Suppressor macrophage treated with lipopolysaccharide for 1 hour (primary cell): ENCODE measurements at places on chromosomes 11 and 22.
A peak's percentile ranks its signal among the peaks of the same experiment; 100 is the strongest.

DNA sequence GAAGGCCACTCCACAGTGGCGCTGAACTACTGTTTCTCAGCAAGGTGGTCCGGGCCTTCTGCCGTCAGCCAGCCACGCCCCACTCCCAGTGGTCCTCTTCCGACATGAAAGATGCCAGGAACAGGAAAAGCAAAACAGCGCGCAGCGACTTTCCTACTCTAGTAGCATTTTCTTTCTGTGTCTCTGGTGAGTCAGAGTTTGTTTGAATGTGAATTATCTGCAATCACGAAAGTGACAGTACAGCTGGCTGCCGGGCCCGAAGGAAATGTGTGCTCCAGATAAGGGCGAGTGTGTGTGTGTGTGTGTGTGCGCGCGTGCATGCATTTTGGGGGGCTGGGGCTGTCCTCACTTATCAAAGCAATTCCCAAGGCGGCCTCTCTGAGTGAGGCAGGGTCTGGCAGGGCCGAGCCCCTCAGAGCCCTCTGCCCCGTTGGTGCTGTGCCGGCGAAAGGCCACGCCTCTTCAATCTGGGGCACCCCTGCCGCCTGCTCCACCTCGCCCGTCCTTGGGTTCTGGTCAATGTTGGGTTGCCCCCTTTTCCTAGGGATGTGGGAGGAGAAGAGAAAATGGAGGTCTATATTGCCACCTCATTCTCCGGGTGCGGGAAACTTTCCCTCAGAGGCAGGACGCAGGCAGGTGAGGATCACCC is 288.5 kb downstream of the KIRREL3 start:
- no peak for DNase-seq

GRCh38 chr11:35234460-35235156 is 95.6 kb downstream of the CD44 start:
- peak; percentile 77 for DNase-seq

- no peak for DNase-seq
Measured at GRCh38 chr11:70720281-70720680, 322.0 kb downstream of the CTTN start.

DNA sequence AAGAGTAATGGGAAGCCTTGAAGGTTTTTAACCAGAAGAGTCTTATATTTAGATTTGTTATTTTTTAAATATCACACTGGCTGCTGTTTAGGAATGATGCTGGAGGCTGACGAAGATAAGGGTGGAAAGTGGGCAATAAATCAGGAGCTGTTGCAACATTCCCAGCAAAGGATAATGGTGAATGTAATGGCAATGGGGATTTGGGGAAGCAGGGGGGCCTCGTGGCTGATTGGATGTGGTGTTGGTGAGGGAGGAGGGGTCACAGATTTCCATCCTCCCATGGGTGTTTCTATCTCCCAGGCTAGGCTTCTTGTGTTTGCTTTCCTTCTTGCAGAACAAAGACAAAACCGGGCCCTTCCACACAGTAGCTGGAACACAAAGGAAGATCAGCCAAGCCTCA is 80.8 kb downstream of the PIWIL4 start:
- DNase-seq: no peak

DNA sequence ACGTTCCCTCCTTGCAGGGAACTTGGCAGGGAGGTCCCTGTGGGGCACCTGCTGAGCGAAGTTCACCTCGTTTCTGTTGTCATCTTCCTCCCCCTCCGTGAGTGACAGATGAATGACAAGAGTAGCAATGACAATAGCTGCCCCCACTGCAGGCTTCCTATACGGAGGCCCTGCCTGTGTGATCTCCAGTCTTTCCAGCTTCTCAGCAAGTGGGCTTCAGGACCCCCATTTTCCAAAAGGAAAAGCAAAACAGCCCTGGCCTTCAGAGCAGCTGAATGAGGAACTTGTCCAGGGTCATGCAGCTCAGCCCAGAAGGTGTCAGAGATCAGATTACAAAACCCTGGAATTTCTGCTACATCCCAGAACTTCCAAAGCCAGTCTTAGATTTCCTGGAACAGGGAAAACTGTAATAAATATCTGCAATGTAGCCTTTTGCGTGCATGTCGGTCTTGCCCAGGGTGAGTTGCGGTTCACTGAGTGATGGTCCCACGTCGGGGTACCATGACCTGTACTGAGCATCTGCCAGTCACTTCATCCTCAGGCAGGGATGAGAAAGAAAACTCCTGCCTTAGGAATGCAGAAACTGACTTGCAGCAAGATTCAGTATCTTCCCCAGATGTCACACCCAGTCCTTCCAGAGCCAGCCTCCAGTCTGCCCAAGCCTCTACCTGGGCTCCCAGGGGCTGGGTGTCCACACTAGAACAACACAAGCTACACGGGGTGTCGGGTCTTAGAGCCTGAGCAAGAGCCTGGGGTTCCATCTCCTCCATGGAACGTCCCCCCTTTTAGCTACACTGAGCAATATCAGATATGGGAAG is 1457.0 kb downstream of the BRD1 start:
- DNase-seq: no peak

DNA sequence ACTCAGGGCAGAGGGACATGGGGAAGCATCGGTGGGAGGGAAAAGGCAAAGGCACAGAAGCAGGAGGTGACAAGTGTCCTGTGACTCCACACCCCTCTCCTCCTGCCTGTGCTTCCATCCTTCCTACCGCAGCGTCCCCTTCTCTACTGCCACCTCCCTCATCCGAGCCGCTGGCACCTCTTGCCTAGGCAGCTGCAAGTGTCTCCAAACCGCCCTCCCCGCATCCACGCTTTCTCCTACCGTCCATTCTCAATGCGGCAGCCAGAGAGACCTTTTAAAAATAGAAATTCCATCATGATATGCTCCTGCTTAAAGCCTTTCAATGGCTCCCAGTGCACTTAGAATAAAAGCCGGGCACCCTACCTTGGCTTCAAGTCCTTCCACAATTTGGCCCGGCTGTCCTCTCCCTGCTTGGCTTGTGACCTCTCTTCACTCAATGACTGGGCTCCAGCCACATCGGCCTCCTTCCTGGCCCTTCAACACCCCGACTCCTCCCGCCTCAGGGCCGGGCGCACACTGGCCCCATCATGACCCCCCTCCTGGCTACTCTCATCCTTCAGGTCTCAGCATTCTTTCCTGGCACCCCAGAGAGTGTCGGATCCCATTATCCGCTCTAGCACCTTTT is 16.5 kb downstream of the LRRC10B start:
- DNase-seq: no peak

GRCh38 chr11:130551388-130551787 is 102.9 kb downstream of the ADAMTS15 start:
- DNase-seq: peak; percentile 79

DNA sequence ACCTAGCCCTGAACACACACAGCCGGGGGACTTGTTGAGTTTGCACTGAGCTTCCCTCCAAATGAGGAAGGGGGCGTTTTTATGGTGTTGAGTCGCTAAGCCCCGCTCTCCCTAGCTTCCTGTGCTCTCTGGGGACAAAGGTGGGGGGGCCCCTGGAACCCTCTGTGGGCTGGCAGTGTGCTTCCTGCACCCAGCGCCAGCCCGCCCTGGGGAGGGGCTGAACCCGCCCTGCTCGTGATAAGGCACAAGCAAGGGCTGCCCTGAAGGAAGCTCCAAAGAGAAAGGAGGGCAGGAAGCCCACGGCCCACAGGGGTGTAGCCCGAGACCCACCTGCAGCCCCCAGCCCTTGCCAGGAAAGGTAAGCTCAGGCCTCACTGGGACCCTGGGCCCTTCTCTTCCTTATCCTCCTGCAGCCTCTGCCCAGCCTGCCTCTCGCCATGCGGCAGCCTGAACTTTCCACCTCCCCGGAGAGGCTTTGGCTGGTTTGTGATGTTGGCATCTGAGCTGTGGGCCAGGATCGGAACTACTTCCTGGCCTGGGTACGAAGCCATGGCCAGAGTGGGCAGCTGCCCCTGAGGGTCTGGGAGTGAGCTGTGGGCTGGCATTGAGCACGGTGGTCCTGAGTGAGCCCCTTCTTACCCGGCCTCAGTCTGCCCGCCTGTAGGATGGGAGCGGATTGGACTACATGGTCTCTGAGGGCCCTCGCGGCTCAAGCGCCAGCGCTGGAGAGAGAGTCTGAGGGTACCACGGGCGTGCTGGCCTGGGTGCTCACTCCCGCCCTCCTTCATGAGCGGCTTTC is at the start of gene FERMT3:
TSS of gene FERMT3 (plus strand) at position 265 of the 799 bp plus-strand sequence. CDS start 644 bp downstream, outside the sequence.
- DNase-seq: peak; percentile 61

DNA sequence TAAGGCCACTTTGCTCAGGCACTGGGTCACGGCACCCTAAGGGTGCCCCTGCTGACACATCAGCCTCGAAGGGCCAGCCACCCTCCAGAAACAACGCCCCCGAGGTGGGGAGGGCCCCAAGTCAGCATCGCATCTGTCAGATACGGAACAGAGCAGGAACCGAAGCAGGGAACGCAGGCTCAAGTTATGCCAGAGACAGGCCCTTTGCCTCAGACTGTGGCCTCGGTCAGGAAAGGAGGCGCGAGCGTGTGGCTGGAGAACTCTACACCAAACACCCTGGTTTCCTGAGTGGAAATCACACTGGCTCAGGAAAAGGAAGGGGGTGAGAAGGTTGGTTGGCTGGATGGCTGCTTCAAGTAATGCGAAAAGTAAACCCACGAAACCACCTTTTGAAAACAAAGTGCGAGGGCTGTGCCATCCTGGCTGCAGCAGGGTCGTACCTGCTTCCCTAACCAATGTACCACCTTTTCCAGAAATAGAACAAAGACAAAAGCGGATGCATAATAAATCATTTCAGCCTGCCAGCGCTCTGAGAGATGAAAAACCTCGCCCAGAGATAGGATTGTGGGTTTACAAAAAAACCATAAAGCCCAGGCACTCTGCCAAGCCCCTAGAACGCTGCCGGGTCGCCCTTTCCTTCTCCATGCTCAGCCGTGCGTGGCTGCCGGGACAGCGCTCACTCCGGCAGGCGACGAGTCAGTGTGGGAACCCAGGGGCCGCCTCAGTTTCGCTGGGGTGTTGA is 38.6 kb downstream of the TRMU start:
- DNase-seq: peak; percentile 20

DNA sequence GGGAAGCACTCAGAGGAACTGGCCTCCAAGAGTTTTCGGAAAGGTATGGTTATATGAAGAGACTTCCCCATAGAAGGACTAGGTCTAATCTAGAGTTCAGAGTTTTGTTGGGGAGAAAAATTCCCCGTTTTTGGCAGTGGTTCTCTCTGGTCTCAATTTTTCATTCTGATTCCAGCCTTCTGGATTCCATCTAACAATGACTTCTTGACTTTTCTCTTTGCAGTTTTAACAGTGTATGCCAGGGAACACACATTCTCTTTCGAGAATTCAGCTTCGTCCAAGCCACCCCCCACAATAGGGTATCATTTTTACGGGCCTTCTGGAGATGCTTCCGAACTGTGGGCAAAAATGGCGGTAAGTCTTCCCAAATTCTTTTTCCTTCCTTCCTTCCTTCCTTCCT is 115.6 kb downstream of the CSTPP1 start:
- DNase-seq: no peak

- DNase-seq: no peak
Measured at GRCh38 chr11:44243086-44243485, 66.9 kb downstream of the ALX4 start.

DNA sequence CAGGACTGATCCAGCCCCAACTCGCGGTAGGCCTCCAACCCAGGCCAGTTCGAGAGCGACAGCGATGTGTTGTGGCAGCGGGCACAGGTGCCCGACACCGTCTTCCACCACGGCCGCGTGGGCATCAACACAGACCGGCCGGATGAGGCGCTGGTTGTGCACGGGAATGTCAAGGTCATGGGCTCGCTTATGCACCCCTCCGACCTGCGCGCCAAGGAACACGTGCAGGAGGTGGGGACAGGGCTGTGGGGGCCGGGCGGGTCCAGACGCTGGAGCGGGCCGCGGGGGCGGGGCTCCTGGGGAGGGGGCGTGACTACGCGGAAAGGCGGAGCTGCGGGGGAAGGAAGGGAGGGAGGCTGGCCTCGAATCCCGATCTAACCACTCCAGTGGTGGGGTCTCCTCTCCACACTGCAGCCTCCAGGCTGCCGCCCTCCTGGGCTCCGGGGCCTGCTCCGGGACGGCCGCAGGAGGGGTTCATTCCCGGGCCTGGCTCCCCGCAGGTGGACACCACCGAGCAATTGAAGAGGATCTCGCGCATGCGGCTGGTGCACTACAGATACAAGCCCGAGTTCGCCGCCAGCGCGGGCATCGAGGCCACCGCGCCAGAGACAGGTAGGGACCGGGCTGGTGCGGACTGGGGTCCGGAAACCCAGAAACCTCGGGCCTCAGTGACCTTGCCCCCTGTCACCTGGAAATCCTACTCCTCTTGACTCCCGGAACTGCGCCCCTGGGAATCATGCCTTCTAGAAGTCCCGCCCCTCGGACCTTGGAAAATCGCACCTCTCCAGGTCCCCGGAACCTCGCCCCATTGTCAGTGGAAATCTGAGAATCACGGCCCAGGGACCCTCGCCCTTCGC is 14.9 kb downstream of the TMEM258 start:
- DNase-seq: peak; percentile 73

DNA sequence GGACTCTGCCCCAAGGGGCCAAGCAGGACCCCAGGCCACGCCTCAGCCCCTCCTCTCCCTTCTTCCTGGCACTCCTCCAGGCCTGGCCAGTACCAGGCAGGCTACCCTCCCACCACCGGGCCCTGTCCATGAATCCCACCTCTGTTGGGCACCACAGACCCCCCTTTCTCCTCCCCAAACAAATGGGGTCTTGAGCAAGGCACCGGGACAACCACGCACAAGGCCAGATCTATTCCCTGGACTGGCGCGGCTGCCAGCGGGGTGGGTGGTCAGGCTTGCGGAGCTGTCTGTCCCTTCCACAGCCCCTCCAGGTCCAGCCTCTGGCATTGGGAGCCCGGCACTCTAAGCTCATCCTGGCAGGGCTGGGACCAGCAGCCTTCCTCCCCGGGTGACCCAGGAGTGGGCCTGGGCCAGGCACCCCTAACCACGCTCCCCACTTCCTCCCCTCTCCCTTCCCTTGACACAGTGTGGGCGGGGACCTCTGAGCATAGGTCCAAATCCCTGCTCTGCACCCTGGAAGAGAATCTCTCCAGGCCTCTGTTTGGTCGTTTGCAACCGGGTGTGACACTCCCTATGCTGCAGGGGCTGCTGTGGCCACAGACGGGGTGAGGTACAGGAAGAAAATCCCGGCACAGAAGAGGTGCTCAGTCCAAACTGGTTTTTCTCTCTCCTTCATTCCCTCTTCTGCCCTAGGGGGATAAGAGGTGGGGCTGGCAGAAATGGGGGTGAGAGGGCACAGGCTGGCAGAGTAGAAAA is 14.6 kb downstream of the ELFN2 start:
- DNase-seq: no peak

GRCh38 chr11:3057069-3057963 is at the start of gene CARS1:
TSS of gene CARS1 (minus strand) at chr11:3057423. CDS start at chr11:3057367, 56 bp downstream.
- DNase-seq: peak; percentile 98

DNA sequence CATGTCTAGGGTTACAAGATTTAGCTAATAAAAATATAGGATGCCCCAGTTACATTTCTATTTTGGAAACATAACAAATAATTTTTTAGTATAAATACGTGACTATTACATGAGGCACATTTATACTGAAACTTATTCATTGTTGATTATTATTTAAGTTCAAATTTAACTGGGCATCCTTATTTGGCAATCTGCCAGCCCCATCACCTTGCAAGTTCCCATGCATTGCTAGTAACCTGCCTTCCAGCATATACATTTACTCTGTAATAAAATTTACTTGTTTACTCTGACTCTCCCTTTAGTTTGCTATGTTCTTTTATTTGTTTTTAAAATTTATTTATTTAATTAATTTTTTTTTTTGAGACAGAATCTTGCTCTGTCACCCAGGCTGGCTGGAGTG is 654.9 kb upstream of the CCDC90B start:
- no peak for DNase-seq
